ENCODE measurements at places on chromosomes 5 and 9. TPM values are rescaled to one million over a fixed set of nuclear protein-coding genes. Genes with fewer than 3 reads are reported as not detected.
A peak's percentile ranks its signal among the peaks of the same experiment; 100 is the strongest.

ZDHHC12 gene
- total RNA-seq, result 39.4 TPM

NKD2 gene
- total RNA-seq, result 1.7 TPM

SPOCK1 gene
- total RNA-seq, result 15.8 TPM

DMRT3 gene
- 2.5 TPM for total RNA-seq

TMEM252 gene
- total RNA-seq, result not detected

SLCO6A1 gene
- total RNA-seq, result not detected

HSPA4 gene
- 71.3 TPM for total RNA-seq

DNA sequence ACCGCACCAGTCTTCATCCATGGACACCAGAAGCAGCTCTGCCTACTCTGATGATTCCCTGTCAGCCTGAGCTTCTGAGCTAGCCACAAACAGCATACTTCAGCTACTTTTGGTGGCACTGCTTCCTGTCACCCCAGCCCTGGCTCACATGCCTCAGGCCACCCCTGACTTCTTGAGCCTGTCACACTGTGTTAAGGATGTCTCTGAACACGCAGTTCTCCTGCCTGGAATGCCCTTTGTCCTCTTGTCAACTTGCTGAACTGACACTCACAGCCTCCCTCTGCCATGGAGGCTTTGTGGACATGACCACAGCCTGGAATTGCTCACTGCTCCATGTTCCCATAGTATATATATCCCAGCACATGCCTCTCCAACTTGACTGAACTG, 7.2 kb downstream of the MACROH2A1 start:
- DNase-seq, result no peak

- DNase-seq, result no peak
Observed at GRCh38 chr9:126761274-126761673, 43.6 kb upstream of the ZBTB43 start.

DNA sequence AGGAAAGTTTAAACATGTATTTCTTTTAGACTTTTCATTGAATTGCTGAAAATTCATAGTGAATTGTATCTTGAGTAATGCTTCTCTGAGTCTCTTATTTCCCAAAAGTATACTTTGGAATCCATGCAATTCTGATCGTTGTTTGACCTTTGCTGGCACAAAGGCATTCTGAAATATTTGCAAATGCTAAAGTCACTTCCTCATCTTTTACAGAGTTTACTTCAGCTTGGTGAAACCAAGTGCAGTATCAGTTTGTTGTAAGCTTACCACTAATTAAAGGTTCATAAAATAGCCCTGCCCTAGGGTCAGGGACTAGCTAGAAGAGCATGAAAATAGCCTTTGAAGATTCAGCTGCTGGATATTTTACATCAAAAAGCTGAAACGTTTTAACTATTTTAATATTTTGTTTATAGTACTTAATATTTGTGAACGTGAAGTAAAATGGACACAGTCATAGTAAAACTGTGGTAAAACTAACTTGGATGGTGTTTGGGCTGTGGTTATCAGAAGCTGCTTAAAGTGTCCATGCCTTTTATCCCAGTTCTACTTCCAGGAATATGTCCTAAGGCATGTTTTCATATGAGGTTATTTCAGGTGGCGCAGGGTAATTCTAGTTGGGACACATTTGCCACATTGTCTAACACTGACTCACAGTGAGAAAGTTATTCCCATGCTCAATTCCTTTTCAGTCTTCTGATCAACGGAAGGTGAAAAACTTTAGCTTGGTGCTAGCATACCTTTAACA, 45.3 kb downstream of the SLC22A5 start:
- no peak for DNase-seq

GRCh38 chr9:38051780-38052546, 17.1 kb downstream of the SHB start:
- no peak for DNase-seq

DNA sequence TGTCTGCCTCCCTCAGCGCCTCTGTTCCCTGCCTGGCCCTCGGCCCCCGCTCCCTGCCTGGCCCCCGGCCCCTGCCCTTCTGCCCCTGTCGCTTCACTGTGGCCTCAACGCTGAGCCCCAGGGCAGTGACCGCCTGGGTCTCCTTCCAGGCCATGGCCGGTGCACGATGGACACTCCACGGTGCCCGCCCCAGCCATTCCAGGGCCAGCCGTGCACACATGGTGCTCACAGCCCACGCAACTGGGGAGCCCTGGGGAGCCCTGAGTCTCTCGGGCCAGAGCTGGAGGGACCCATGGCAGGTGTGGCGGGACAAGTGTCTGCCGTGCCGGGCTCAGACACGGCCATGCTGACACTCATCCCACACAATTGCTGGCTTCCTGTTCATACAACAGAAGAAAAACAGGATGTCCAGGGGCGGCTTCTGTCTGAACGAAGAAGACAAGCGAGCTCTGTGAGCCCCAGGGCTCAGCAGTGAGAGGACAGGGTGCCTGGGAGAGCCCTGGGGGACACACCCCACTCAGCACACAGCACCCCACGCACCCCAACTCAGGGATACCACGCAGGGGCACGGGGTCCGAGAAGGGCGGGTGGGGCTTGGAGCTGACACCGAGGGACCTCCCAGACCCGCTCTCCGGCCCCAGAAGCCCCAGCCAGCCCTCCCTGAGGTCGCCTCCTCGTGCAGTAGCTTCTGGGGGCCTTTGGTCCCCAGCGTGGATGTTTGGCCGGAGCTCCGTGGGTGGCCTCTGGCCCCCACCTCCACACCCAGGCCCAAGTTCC, 35.7 kb downstream of the EXD3 start:
- no peak for DNase-seq

DNA sequence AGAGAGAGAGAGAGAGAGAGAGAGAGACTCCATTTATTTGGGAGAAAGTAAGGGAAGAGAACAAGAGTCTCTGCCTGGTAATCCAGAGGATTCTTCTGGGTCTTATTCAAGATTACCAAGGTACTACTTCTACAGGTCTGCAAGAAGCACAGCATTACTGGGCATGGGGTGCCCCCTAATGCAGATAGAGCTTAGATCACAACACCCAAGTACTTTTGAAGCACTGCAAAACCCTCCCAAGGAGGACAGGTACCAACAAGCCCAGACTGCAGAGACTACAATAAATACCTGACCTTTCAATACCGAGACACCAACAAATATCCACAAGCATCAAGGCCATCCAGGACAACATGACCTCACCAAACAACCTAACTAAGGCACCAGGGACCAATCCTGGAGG, 94.7 kb upstream of the PHF24 start:
- no peak for DNase-seq

- no peak for DNase-seq
Observed at GRCh38 chr5:112656451-112656850, 81.2 kb upstream of the APC start.

DNA sequence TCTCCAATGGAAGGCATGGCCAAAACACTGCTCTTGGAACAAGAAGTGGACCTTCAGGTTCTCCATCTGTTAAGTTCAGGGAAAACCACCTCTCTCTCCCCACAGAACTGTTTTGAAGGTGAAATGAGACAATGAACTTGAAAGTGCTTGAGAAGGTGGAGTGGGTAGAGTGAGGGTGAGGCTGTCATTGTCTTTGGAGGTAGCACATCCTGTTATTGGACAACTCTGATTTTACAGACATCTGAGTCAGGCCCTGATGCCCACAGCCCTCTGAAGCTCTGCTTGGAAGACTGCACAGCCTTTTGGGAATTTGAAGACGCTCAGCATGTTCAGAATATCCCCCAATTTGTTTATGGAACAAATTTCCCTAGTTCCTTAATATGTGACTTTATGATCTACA, 27.6 kb upstream of the TEX48 start:
- DNase-seq, result no peak

GRCh38 chr5:152638996-152639552, 234.0 kb upstream of the NMUR2 start:
- DNase-seq, result no peak

DNA sequence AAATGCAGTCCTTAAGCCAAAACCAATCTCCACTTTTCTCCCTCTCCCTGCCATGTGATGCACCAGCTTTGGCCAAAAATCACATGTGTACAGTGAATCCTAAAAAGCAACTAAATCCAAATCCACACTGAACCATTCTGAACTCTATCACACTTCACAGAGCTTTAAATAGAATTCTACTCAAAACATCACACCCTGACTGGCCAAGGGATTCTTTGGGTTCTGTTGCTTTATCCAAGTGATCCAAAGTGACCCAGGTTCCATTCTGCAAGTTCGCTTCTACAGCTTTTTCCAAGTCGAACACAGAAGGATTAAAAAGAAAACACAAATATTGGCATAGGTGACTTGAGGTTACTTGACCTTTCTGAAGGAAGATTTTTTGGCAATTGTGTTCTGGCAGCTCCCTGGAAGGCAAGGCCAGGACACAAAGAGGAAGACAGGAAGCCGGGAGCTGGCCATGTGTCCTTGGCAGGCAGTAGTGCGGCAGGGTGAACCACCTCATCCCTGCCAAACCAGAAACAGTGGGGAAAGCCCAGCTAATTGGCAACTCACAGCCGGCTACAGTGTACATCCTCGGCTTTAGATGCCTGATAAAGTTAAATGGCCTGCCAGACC, 115.0 kb downstream of the NFIB start:
- DNase-seq, result peak; percentile 71

DNA sequence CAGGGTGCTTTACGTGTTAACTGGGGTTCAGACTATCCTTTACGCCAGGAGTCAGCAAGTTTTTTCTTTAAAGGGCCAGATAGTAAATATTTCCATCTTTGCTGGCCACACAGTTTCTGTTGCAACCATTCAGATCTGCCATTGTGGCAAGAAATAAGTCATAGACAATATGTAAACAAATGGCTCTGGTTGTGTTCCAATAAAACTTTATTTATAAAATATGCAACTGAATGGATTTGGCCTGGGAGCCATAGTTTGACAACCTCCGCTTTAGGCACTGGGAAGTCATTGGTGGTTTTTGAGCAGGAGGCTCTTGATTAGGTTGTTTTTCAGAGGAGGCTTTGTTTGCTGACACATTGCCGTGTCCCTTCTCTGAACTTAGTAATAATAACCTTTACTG, 90.7 kb downstream of the INSYN2B start:
- no peak for DNase-seq

DNA sequence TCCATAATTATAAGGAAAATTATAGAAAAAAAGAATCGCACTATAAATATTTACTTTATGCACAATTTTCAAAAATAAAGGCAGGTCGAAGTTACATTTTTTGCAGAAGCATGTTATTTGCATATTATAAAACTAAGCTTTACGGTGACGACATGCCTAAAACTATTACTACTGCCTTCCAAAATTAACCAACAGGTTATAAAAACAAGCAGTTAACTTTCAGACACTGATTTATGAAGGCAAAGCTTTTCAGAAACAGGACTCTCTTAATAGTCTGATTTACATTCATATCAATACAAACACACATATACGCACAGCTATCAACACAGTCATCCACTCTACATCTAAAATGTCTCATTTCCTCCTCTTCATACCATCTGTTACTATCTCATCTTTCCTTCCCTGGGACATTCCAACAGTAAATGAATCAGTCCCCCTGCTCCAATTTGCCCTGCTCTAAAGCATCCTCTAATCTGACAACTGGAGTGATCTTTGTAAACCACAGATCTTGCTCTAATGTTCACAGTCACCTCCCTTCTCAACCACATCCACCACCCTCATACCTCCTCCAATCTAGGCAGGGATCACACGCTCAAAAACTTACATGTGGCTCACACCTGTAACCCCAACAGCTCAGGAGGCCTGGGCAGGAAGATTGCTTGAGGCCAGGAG, 21.6 kb downstream of the FBXW11 start:
- no peak for DNase-seq

DNA sequence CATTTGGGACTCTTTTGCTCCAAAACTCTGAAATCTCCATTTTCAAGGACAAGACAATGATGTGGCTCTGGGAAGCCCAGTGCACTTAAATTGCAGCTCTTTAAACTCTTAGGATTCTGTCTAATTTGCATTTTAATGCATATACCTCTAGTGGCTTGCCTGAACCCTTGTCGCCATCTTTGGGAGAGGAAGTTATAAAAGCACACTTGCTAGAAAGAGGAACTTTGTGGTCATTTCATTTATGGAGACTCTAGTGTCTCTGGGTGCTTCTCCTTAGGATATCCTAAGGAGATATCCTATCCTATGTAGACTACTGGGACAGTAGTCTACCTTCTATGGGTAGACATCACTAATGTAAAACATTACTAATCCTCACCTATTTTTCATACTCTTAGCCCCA, 77.3 kb upstream of the SLC1A3 start:
- DNase-seq, result no peak
